ENCODE measurements at places on chromosomes 11 and 22.

- DNase-seq, result peak; percentile 53
Observed at GRCh38 chr22:40922484-40923303, 28.5 kb upstream of the RBX1 start.

GRCh38 chr11:76856571-76856970 lies 4.1 kb upstream of the ACER3 start:
- no peak for DNase-seq

- no peak for DNase-seq
Observed at GRCh38 chr11:27200779-27201453, 160.3 kb downstream of the BBOX1 start.

DNA sequence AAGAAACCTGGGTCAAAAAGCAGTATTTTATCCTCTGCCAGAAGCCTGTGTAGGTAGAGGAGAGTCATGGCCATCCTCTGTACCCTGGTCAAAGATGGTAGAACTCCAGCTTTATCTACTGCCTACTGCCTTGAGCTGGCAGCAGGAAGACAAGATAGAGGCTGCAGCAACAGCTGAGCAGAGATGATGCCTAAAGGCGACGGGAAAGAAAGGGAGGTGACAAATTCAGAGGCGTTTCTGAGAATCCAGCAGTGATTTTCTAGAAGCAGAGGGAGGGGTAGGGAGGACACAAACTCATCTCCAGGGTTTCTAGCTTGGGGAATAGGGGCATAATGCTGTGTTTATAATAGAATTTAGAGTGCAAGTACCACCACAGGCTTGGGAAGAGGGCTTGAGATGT lies 15.5 kb upstream of the C1QTNF4 start:
- DNase-seq, result no peak

GRCh38 chr11:75338516-75339208 lies 12.8 kb downstream of the ARRB1 start:
- no peak for DNase-seq

- DNase-seq, result no peak
Observed at GRCh38 chr11:131640320-131640719, 269.9 kb downstream of the NTM start.

DNA sequence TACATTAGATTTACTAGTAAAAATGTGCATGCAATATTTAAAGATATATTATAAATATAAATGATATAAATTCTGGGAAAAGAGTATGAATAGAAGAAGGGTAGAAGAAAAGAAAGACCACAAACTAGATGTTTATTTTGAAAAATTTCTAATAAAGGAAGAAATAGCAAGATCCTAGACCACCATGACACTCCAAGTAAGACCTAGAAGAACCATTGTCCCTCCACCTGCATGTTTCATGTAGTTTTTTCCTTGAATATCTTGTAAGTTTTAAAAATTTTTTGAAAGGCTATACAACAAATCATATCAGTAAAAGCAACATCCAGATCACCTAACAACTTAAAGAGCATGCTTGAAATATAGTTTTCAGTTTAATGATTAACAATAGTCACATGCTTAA lies 46.8 kb downstream of the ARHGAP32 start:
- no peak for DNase-seq

- no peak for DNase-seq
Observed at GRCh38 chr11:102360681-102361080, 13.7 kb downstream of the BIRC2 start.

GRCh38 chr11:119889728-119890280 lies 160.8 kb upstream of the NECTIN1 start:
- no peak for DNase-seq

DNA sequence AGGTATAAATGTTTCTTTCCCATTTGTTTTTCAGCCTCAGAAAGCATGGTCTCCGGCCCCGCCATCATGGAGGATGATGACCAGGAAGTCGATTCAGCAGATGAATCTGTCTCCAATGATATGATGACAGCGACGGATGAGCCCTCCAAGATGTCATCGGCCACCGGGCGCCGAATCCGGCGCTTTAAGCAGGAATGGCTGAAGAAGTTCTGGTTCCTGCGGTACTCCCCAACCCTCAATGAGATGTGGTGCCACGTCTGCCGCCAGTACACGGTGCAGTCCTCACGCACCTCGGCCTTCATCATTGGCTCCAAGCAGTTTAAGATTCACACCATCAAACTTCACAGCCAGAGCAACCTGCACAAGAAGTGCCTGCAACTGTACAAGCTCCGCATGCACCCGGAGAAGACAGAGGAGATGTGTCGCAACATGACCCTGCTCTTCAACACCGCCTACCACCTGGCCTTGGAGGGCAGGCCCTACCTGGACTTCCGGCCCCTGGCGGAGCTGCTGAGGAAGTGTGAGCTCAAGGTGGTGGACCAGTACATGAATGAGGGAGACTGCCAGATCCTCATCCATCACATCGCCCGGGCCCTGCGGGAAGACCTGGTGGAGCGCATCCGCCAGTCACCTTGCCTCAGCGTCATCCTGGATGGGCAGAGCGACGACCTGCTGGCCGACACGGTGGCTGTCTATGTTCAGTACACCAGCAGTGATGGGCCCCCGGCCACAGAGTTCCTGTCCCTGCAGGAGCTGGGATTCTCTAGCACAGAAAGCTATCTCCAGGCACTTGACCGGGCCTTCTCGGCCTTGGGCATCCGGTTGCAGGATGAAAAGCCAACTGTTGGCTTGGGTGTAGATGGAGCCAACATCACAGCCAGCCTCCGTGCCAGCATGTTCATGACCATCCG lies 59.9 kb downstream of the SYT13 start:
- DNase-seq, result no peak

DNA sequence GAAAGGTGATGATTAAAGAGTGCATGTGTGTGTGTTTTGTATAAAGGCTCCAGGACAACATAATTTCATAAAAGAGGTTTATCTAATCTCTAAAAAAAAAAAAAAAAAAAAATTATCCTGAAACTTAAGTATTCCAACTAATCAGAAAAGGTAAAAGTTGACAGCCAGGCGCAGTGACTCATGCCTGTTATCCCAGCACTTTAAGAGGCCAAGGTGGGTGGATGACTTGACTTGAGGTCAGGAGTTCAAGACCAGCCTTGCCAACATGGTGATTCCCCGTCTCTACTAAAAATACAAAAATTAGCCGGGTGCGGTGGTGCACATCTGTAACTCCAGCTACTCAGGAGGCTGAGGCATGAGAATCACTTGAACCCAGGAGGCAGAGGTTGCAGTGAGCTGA lies 632.7 kb upstream of the CHORDC1 start:
- no peak for DNase-seq

GRCh38 chr22:43205748-43206508 lies 19.0 kb upstream of the TTLL12 start:
- no peak for DNase-seq

DNA sequence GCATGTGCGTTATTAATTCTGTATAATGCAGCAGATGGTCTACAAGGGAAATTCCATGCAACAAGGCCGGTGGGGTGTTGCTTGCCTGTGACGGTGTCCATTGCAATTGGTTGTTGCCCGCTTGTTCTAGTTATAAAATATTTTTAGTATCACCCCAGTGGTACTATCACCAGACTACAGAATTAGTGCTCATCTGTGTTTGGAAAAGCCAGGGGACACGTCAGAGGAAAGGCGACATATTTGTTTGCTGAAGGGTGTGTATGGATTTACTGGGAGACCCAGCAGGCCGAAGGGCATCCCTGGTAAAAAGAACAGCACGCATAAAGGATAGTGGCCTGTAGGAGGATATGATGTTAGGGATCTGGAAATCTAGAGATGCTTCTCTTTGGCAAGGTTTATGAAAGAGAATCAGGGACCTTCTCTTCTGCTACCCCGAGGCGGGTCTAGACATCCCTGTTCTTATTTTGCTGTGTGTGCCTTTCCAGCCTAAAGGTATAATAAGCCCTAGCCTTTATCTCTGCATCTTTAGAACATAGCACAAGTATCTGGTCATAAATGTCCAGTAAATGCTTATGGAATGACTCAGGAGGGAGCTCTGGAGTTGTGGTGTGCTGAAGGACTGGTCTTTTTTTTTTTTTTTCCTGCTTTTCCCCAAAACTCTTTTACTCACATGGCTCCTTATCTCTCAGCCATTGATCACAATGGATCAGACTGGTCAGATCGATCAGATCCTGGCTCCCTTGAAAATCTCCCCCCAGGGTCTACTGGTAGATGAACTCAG lies 90.9 kb downstream of the LDLRAD3 start:
- peak; percentile 94 for DNase-seq

GRCh38 chr11:67082071-67082791 lies 25.6 kb downstream of the RHOD start:
- no peak for DNase-seq

GRCh38 chr11:120180551-120181232 lies 30.1 kb upstream of the OAF start:
- peak; percentile 30 for DNase-seq

DNA sequence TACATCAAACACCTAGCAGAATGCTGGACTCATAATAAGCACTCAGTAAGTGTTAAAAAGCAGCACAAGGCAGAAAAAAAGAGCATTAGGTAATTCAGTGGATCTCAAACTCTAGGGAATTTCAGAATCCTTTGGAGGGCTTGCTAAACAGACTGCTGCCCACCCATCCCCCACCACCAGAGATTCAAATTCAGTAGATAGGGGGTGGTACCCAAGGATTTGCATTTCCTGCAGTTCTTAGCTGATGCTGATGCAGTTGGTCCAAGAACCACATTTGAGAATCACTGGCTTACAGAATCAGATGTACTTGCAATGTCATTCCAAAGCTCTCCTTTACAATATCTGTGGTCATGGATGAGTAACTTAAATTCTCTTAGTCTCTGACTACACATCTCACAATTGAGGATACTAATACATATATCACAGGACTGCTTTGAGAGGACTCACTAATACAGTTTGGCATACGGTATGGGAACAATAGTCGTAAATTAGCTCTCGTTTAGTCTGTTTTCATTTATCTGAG lies 664.5 kb downstream of the KCNA4 start:
- no peak for DNase-seq

- no peak for DNase-seq
Observed at GRCh38 chr22:42296381-42296853, 26.0 kb upstream of the TCF20 start.

DNA sequence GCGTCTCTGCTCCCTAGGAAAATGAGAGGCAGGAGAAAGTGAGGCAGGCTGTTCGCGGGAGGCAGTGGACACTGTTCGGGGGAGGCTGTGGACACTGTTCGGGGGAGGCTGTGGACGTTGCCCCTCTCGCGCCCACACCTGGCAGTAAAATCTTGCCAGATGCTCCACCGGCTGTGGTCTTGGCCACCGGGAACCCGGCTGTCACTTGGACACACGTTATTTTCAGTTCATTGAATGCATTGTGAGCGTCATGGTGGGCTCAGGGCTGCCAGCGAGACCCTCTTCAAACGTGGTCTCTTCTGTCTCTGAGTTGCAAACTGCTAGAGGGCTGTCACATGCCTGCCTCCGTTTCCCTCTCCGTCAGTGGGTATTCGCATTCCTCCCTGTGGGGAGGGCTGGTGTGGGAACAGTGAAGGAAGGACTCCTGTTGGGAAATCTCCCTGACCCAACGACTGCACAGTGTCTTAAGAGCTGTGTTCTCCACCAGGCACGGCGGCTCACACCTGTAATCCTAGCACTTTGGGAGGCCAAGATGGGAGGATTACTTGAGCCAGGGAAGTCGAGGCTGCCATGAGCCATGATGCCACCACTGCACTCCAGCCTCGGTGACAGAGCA lies 1.4 kb downstream of the PRR5 start:
- DNase-seq, result no peak

DNA sequence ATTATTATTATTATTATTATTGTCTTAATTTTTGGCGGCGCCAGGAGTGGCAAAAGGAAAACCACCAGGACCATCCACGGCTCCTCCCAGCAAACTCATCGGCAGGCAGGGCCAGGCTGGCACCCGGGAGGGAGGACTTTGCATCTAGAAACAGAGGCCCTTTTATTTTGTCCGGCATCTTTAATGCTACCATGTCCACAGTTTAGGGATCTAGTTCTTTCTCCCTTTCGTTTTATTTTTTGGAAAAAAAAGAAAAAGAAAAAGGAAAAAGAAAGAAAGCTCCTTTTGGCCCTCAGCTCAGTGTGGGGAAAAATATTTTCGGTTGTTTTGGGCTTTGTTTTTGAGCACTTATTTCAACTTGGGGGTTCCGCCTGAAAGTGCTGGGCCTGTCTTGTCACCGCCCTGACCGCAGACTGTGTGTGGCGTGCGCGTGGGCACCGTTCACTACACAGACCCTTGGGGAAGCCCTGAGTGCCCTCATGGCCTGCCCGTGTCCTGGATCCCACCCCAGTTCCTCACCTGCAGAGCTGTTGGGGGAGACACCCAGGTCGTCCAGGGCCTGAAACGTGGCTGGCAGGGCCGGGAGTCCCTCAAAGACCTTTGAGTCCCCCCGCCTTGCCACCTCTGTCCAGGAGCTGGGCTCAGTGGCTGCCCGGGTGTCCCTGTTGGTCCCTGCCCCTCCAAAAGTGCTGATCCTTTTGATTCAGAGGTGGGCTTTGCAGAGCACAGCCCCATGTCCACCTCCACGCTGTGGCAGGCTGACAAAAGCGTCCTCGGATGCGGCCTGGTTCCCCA lies 69.1 kb upstream of the PPARA start:
- no peak for DNase-seq

DNA sequence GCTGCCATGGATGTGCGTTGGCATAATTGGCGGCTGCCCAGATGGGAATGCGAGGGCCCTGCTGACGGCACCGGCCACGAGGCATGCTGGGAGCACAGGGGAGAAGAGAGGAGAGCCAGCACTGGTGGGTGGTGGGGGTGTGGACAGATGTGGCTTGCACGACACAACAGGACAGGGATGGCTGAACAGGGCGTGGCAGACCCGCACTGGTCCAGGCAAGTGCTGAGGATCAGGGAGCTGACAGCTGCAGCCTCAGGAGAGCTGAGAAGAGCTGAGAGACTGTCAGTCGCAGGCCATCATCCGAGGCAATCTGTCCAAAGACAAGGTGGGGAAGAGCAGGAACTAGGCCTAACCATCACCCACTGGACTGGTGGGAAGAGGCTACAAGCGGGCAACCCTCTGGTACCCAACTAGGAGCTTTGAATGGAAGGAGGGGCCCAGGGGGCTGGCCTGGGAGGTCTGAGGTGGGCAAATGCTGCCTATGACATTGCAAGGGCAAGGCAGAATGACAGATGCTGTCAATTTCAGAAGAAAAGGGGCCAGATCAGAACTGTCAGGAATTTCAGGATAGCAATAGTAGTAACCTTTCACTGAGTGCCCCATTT lies 2.4 kb downstream of the GNB1L start:
- DNase-seq, result no peak

GRCh38 chr11:102868339-102868738 lies 6.4 kb downstream of the MMP12 start:
- DNase-seq, result no peak

GRCh38 chr11:78782725-78783124 lies 208.1 kb upstream of the NARS2 start:
- DNase-seq, result no peak

DNA sequence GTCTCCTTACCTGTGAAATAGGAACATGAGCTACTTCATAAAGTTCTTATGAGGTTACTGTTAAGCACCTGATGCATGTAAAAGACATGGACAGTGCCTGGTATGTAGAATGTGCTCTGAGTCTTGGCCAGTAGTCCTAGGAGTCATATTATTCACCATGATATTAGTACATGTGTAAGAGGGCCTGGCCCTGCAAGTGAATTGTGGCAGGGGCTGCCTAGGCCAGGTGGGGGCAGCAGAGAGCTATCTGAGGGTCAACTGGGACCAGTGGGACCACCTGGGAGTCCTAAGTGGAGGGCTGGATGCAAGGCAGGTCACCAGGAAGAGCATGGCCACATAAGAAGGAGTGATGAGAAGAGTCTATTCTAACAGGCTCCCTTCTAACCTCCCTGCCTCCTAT lies 529.5 kb downstream of the SOX6 start:
- peak; percentile 7 for DNase-seq
